ENCODE measurements at places on chromosomes 7 and 10.
A peak's percentile ranks its signal among the peaks of the same experiment; 100 is the strongest.

DNA sequence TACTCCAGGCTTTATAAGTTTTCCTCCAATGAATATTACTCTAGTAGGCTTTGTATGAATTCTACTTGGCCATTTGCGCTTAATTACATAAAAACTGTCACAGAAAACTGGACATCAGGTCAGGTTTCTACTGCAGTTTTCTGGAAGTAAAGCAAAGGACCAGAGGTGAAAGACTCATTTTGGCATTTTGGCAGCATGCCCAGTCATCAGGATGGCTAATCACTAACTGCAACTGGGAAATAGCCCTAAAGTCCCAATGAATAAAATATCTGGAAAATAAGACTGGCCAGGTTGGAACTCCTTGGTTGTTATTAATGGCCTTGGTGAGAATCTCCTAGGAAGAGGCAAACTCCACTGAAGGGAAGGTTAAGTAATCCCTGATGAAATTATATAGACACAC is 75.5 kb downstream of the COPG2 start:
- H3K27me3 ChIP-seq = no peaks in the 10 kb centered on the region
- H3K4me1 ChIP-seq = no peaks in the 10 kb centered on the region
- no peak overlapping the region for H3K4me3 ChIP-seq
- H3K36me3 ChIP-seq = no peaks in the 10 kb centered on the region

DNA sequence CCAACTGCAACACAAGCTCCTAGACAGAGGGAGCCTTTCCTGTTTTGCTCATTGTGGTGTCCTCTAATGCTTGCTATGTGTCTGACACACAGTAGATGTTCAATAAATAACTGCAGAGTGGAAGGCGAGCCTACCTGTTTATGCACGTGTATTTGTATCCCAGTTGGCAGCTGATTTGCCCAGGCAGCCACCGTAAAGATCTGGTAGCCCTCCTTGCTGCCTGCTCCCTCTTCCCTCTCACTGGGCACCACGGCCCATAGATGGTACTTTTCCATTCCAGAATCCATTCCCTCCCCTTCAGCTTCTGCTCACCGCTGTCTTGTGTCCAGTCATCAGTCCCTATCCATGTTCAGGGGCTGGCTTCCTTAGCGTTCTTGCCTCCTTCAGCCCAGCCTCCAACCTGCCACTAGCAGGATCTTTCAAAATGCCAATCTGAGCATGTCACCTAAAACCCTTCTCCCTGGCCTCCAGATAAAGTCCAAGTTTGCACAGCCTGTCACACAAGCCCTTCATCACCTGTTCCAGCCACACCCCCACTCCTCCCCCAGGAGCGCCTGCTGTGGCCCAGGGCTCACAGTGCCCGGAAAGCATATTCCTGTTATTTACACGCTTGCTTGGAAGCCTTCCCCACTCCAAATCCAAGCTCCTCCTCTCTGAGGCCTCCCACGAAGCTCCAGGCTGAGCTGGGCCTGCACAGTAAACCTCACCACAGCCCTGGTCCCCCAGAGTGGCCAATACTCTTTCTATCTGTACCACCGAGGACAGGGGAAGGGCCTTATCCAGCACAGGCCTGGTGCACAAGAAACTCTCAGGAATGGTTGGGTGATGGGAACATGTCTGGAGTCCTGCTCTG is 21.0 kb downstream of the ZCCHC24 start:
- peak overlapping the region; percentile 9 for H3K27ac ChIP-seq
- peaks cover 37% of the 10 kb centered on the region for H3K36me3 ChIP-seq
- peaks cover 30% of the 10 kb centered on the region for H3K4me1 ChIP-seq
- DNase-seq = peak; percentile 43
- no peaks in the 10 kb centered on the region for H3K27me3 ChIP-seq

GRCh38 chr7:135512135-135512887 is 2.4 kb upstream of the CNOT4 start:
- peaks cover 11% of the 10 kb centered on the region for H3K4me1 ChIP-seq
- DNase-seq = peak; percentile 72
- H3K27me3 ChIP-seq = no peaks in the 10 kb centered on the region
- H3K36me3 ChIP-seq = no peaks in the 10 kb centered on the region
- no peak overlapping the region for H3K27ac ChIP-seq
- H3K4me3 ChIP-seq = no peak overlapping the region

- no peak for DNase-seq
- no peak overlapping the region for H3K4me3 ChIP-seq
- no peaks in the 10 kb centered on the region for H3K36me3 ChIP-seq
- no peaks in the 10 kb centered on the region for H3K4me1 ChIP-seq
- peaks cover 6% of the 10 kb centered on the region for H3K27me3 ChIP-seq
Observed at GRCh38 chr10:14270370-14270769, 60.4 kb downstream of the FRMD4A start.

DNA sequence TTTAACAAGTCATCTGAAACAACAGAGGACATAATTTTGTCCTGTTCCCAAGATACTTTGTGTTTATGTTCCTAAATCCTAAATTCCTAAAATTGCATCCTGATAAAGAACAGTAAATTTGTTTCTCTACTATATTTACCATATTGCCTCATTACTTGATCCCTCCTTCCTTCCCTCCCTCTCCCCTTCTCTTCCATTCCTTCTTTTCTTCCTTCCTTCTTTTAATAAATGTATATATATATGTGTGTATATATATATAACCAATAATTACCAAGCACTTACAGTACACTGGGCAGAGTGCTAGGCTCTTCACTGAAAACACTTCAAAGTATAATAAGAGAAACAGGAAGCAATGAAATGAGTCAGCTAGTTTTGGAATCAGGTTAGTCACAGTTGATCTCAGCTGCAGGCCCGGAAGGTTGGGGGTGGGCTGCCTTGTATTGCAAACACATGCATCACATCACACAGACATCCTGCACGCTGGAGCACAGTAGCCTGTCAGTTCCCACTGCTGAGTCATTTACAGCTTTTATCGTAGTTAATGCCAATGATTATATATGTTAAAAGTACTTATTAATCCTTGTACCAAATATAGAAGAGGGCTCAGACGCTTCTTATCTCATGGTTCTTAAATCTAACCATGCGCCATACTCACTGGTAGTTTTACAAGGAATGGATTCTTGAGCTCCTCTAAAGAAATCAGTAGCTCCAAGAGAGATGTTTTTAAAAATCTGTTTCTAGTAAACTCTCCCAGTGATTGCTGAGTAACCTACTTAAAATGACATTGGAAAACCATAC is 551.7 kb downstream of the GRM8 start:
- peak; percentile 96 for DNase-seq
- H3K4me3 ChIP-seq = peak overlapping the region; percentile 54
- peaks cover 16% of the 10 kb centered on the region for H3K4me1 ChIP-seq
- H3K27ac ChIP-seq = peak overlapping the region; percentile 70
- H3K27me3 ChIP-seq = no peaks in the 10 kb centered on the region

All from GM23248 (cell line).